Mammary epithelial cell (primary cell): ENCODE measurements at places on chromosomes 11 and 22.

DNA sequence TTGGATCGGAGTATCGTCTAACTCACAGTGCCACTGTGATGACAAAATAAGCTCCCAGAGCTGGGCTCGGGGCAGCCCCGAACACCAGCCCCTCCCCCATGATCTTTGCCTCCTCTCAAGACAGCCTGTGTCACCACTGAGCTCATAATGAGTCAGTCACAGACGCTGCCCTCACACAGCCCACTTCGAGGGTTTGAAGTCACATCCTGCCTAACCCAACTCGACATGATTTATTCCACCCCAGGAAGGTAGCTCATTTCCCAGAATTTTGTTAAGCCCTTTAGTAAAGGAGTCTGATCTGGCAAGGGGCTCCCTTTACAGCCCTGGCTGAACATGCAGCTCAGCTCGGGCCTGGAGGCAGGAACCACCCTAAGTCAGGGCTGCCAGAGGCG, 22.8 kb downstream of the MYH9 start:
- peak; percentile 97 for DNase-seq

- DNase-seq, result no peak
Measured at GRCh38 chr11:13105237-13105844, 96.2 kb downstream of the RASSF10 start.

DNA sequence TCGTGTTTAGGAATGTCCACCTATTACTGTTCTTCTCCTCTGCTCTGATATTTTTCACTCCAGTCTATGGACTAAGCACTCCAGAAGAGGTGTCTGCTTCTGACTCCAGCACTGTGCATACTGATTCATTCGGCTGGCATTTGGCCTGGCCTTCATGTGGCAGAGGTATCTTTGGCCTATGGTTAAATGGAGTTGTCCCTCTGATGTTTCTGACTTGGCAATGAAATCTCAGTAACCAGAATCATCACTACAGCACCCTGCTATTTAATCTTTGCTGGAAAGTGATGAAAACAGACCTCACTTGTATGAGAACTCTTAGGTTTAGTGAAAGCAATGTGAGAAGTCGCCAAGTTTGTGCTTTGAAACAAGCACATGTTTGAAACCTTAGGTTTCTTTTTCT, 155.2 kb downstream of the MAML2 start:
- DNase-seq, result peak; percentile 82

GRCh38 chr11:3030289-3031070, 26.7 kb downstream of the CARS1 start:
- DNase-seq, result no peak

DNA sequence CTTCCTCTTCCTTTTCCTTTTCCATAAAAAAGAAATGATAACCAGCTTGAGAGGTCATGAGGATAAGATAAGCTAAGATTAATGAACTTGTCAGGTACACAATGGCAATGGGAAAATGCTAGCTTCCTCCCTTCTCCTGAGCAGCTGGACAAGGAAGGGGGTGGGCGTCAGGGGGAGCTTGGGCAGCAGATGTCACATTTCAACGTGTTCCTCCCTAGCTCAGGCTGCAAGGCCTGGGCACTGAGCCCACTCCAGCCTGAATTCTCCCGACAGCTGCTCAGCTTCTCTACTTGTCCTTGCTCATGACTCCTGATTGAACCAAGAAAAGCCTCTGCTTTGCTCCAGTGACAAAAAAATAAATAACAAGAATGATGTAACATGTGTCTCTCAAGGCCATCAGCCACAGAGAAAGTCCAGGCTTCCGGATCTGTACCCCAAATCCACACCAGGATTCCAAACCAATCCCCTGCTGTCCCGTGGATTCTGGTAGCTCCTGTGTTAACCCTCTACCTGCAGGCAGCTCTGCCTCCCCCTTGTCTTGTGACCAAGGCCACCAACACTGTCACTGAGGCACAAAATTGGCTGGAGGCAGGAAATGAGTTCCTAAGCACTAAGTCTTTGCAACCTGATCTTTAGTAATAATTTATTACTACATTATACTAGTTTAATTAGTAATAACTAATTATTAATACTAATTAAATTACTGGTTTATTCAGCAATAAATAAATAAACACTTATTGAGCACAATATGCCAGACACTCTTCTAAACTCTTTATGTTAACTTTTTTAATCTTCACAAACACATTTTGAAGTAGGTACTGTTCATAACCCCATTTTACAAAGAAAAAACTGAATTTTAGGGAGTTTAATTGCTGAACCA, 146.5 kb downstream of the CCDC34 start:
- no peak for DNase-seq

DNA sequence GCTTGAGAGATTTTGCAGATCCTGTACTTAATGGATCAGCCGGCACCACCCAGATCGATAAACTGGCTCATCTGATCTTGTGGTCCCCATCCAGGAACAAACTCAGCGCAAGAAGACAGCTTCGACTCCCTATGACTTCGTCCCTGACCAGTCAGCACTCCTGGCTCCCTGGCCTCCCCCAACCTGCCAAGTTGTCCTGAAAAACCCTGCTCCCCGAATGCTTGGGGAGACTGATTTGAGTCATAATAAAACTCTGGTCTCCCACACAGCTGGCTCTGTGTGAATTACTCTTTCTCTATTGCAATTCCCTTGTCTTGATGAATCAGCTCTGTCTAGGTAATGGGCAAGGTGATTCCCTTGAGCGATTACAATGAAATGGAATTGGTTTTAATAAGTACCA, 29.5 kb downstream of the OR2AG2 start:
- no peak for DNase-seq

DNA sequence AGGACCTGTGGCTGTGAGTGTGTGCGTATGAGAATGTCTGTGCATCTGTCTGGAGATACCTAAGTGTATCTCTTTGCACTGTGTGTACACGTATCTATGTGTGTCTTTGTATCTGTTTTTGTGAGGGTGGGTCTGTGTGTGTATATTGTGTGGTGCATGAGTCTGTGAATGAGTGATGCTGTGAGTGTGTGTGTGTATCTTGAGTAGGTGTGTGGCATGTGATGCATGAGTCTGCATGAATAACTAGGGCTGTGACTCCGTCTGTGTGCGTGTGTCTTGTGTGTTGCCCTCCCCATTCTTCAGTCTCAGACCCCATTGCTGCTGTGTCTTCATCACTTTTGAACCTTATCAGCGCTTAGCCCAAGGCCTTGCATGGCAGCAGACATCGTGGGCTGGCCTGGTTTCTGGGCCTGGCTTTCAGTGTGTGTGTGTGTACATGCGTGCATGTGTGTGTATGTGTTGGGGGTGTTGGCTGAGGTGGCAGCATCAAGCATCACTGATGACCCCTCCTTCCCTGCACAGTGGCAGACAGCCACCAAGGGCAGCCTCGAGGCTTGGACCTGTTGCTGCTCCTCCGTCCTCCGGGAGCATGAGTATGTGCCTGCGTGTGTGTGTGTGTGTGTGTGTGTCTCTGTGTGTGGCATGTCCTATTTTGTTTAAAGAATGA, 1.4 kb downstream of the SGSM1 start:
- DNase-seq, result no peak

- DNase-seq, result no peak
Measured at GRCh38 chr22:49159711-49160110, 668.0 kb downstream of the BRD1 start.

DNA sequence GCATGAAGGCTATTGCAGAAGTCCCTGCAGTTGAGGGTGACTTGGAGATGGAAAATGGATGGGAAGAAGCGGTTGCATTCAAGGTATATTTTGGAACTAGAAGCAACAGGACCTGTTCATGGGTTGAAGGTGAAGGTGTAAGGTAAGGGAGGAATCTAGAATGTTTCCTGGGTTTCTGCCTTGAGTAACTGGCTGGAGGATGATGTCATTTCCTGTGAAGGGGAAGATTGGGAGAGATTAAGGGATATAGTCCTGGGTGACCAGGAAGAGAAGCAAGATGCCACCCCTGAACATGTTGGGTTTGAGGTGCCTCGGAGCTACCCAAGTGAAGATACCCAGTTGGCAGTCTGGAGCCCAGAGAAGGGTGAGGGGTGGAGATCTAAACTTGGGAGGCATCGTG, 12.1 kb upstream of the MOGAT2 start:
- DNase-seq, result peak; percentile 18

GRCh38 chr11:1219834-1220815, 2.7 kb upstream of the MUC5B start:
- no peak for DNase-seq

GRCh38 chr22:40485813-40486667, 115.6 kb downstream of the SGSM3 start:
- peak; percentile 78 for DNase-seq

DNA sequence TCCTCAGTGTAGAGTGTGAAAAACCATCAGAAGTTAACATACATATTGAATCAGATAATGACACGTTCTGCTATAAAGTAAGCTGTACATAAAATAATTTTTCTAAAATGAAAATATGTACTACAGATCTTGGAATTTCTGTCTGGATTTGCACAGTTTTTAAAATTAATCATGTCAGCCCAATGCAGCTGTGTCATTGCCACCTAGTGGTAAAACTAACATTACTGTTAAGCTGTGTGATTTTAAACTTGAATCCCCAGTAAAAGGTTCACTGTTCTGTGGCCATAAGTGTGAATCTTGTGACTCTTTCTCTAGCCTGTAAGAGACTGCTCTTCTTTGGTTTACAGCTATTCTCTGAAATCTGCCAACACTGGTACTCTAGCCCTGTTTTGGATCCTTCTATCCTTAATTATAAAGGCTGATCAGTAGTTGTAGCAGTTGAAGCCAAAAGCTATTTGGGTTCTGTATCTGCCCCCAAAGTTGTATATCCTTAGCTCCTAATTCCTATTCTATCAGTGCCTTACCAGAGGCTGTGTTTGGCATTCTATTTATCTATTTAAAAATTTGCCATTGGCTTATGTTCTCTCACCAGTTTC, 4.0 kb downstream of the JRKL start:
- peak; percentile 20 for DNase-seq

GRCh38 chr11:121564948-121565684, 112.3 kb upstream of the SORL1-AS1 start:
- DNase-seq, result no peak

- DNase-seq, result no peak
Measured at GRCh38 chr22:48299124-48299523, 1528.5 kb downstream of the BRD1 start.

- no peak for DNase-seq
Measured at GRCh38 chr11:59992425-59992824, 24.6 kb upstream of the OOSP4B start.

DNA sequence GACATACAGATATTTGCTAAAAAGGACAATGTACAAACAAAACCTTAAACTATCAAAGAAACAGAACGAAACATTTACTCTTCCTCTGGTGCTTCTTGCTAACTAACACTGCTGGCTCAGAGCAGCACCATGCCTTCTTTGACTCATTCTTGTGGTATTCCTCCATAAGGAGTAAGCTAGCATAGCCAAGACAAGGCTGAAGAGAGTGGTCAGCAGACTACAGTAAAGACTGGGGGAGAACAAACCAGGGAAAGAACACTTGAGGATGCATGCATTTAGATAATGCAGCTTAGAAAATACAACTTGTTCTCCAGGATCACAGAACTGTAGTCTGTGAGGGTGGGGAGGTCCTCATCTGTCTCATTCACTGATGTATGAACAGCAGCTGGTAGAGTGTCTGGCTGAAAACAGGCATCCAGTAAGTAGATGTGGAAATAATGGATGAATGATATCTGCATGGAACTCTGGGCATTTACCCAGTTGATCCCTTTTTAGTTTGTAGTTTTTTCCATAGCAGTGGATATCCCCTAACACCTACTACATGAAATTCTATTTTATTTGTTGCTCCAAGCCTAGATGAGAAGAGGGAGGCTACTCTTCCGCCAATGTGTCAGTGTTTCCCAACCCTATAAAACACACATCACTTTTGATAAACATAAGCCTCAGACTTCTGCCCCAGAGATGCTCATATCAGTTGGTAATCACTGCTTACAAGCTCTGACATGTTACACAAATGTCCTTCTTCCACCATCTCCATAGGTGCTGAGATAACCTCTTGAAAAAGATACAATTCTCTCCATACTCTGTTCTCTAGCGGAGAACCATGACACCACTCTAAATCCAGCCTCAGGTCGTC, 7.3 kb downstream of the SNX19 start:
- DNase-seq, result peak; percentile 64

DNA sequence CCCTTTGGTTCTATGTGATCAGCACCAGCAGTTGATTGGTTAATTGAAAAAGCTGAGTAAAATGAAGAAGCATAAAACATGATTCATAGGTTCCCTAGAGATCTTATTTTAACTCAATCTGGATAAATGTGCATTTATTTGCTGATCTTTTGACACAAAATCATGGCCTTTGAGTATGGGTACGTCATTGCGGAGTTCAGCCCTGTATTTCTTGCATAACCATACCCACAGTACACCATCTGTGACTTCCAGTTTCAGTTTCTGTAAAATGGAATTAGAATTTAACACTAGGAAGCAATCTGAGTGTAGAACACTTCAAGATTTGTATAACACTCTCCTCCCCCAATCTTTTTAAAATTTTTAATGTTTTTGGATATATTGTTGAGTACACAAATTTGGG, 358.2 kb downstream of the DDX10 start:
- DNase-seq, result no peak

DNA sequence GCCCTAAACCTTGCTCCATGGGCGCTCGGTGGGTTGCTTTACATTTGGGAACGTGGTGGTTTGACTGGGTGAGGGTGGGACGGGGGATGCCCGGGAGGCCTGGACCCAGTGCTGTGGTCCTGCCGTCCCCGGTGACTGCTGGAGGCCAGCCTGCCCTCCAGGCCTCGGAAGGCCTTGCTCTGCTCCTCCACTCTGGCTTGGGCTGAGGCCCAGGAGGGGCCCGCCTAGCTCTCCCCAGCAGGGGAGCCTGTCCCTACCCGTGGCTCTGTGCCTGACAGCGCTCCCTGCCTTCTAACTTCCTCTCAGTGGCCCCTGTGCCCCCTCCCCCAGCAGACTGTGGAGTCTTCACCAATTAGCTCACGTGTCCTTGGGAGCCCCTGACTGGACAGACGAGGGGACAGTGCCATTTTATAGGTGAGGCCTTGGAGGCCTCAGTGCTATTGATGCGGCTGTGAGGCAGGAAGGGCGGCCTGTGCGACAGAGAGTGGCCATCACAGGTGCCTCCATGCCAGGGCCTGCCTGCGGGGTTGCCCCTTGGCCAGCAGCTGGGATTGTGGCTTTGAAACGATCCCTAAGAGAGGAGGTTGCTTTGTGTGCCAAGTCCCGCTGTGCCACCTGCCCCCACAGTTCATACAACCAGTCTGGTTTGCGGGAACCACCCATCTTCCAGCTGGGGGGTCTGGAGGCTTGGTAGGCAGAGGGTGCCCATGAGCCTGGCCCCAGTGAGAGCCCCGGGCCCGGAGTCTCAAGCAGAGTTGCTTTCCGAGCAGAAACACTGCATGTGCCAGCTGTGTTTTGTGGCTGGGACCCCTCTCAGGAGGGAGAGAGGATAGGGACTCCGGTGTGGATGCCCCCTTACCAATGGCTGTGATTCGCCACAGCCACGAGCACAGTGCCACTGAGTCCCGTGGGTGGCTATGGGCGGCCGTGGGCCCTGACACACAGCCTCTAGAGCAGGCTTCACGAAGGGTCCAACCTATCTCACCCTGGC, 17.7 kb downstream of the TPCN2 start:
- no peak for DNase-seq
